ENCODE measurements at places on chromosomes 16 and 17. TPM values are rescaled to one million over a fixed set of nuclear protein-coding genes. Genes with fewer than 3 reads are reported as not detected.

DNA sequence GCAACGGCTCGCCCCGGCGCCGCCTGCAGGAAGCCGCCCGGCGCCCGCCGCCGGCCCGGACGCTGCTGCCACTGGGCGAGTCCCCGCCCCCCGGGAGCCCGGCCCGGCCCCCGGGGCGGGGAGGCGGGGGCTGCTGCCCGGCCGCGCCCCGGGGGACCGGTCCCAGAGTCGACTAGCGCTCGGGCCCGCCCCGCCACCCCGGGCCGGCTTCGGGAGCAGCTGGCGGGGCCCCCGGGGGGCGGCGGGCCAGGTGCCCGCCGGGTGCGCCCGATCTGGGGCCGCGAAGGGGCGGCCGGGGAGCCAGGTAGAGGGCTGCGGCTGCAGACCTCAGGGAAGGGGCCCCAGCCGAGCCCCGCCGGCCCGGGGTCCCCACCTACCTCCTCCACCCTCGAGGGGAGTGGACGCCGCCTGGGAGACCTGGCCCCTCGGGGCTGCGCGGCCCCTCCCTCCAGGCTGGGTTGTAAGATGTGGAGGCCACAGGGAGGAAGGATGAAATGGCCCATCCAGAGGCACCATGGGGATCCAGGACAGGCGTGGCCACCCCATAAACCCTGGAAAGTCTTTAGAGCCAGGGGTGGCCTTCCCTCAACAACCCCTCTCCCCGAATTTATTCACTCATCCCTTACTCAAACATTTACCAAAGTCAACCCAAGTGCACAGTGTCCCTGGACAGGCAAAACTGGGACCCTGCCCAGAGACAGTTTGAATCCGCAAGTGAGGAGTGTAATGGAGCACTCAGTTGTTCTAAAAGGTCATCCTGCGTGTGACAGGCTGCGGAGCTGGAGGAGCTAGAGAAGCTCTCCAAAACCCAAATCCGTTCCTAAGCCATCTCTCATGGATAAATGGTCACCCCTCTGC lies at the start of gene CDYL2:
Gene CDYL2 (minus strand): TSS at position 73 of the 858 bp plus-strand sequence. CDS start 425 bp downstream, outside the sequence.
- H3K4me3 ChIP-seq, result peak within 1 kb of the TSS; percentile 62
- peak; percentile 65 for DNase-seq
- H3K4me1 ChIP-seq, result peaks cover 4% of the 10 kb centered on the region
- H3K36me3 ChIP-seq, result no peaks in the 10 kb centered on the region
- H3K27me3 ChIP-seq, result no peaks in the 10 kb centered on the region
- H3K27ac ChIP-seq, result peak within 1 kb of the TSS; percentile 67

DNA sequence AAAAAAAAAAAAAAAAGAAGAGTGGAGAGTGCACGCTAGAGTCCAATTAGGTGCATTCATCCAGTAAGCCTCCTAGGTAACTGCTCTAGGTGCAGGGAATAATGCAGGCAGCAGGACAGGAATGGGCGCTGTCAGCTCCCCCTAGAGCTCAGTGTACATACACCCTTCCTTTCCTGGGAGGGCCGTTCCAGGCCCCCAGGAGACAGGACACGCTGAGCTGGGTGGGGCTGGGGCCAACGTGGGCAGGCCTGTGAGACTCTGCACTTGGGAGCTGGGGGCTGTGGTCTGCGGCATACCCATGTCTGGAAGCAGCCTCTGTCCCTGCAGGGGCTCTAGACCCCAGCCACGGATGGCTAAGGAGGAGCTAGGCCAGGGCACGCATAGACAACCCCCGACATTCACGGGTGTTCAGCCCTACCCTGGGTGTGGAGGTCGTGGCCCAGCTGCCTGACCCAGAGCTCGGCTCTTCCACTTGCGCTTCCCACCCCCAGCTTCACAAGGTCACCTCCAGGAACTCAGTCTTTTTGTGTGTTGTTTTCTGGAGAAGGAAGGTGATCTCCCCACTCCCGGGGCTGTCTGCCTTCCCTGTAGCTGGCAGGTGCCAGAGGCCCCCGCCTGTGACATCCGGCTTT lies 1.0 kb upstream of the ANTKMT start:
- peak overlapping the region; percentile 80 for H3K4me3 ChIP-seq
- H3K4me1 ChIP-seq, result peaks cover 34% of the 10 kb centered on the region
- H3K27ac ChIP-seq, result peak overlapping the region; percentile 89

GABARAP gene
- total RNA-seq, result 587 TPM

MYOCD gene
- 3.6 TPM for total RNA-seq

KRTAP4-4 gene
- not detected for total RNA-seq

PLD6 gene
- total RNA-seq, result 3.8 TPM

DNA sequence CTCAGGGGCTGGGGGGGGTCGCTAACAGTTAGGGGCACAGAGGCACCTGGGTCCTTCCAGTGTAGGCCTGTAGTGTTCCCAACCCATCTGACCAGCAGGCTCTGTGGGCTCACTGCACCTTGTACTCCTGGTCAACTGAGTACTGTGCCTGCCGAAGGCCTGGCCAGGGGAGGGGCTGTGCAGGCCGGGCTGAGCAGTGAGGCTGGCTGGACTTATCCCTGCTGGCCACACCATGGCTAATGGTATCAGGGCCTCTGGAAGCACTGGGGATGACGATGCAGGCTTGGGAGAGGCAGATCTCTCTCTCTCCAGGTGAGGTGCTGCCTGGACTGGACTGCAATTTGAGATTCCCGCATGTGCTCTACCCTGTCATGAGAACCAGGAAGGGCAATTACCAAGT lies 58.9 kb upstream of the SDK2 start:
- no peak for DNase-seq
- H3K27ac ChIP-seq, result no peak overlapping the region
- no peaks in the 10 kb centered on the region for H3K4me1 ChIP-seq
- peaks cover 7% of the 10 kb centered on the region for H3K27me3 ChIP-seq

TBC1D3 gene
- not detected for total RNA-seq

DNA sequence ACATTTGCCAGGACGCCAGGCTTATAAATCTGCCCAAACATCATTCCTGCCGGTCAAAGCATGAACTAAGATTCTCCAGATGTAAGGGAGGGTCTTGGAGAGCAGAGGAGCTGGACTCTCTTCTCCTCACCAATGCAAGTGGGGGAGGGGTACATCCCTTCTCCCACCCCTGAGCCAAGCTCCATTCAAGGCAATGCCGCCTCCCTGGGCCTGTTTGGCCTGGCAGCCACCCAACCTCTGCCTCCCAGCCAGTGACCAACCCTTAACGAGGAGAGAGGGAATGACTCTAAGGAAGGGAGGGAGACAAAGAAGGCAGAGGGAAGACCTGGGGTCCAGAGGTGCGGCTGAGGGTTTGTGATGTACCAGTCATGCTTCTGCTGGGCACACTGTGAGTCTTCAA lies 13.8 kb downstream of the C17orf50 start:
- no peaks in the 10 kb centered on the region for H3K27me3 ChIP-seq
- DNase-seq, result peak; percentile 63
- no peak overlapping the region for H3K4me3 ChIP-seq
- peak overlapping the region; percentile 66 for H3K27ac ChIP-seq
- no peaks in the 10 kb centered on the region for H3K36me3 ChIP-seq

FTSJ3 gene
- total RNA-seq, result 37.4 TPM

- H3K27me3 ChIP-seq, result no peaks in the 10 kb centered on the region
- no peak overlapping the region for H3K4me3 ChIP-seq
- H3K4me1 ChIP-seq, result no peaks in the 10 kb centered on the region
- DNase-seq, result no peak
Observed at GRCh38 chr16:24123275-24123674, 132.9 kb upstream of the CACNG3 start.

DNA sequence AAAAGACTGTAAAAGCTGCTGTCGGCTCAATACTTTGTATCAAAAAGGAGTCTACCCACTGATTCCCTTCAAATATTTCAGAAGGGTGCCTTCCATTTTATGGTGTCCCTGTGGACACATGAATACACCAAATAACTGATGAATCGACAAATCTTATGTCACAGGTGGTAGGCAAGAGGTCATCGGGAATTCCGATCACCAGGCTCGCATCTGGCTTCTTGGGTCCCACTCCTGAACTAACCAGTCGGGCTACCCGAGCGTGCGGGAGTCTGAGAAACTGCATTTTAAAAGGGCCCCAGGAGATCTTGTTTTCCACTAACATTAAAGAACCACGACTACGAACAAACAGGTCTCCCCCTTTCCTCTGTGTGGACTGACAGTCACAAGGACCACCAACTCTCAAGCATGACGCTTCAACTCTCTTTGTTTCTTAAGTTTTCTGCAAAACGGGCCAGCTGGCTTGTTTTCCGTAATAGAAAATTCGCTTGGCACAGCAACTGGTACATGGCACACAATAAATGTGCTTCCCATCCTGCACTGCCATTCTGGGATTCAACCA lies 873 bp downstream of the PSME3IP1 start:
- peak overlapping the region; percentile 91 for H3K27ac ChIP-seq
- DNase-seq, result no peak
- peak overlapping the region; percentile 93 for H3K4me3 ChIP-seq
- H3K4me1 ChIP-seq, result peaks cover 24% of the 10 kb centered on the region

DNA sequence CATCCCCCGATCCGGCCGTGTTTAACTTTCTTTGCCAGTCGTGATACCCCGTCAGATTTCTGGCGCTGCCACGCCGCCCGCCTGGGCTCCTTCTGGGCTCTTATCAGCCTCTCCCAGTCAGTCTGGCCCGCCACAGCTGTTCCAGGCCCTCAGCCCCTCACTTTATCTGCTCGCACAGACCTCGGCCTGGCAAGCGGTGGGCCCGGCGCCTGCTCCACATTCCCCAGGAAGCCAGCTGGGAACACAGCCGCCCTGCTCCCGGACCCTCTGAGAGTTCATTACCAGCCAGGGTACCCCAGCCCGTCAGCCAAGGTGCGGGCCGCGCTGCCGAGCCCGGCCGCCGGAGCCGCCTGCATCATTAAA lies 157.5 kb downstream of the ZNF423 start:
- peak overlapping the region; percentile 69 for H3K27ac ChIP-seq
- H3K27me3 ChIP-seq, result peaks cover 4% of the 10 kb centered on the region
- H3K4me1 ChIP-seq, result peaks cover 20% of the 10 kb centered on the region

GRCh38 chr17:74733365-74734122 lies 3.5 kb upstream of the RAB37 start:
- no peak overlapping the region for H3K4me3 ChIP-seq
- H3K27me3 ChIP-seq, result peaks cover 14% of the 10 kb centered on the region
- no peak overlapping the region for H3K27ac ChIP-seq

TPSG1 gene
- 2.9 TPM for total RNA-seq

TEKT1 gene
- total RNA-seq, result 9.7 TPM

- DNase-seq, result no peak
- H3K27me3 ChIP-seq, result no peaks in the 10 kb centered on the region
- no peaks in the 10 kb centered on the region for H3K4me1 ChIP-seq
- no peak overlapping the region for H3K4me3 ChIP-seq
- H3K36me3 ChIP-seq, result no peaks in the 10 kb centered on the region
- no peak overlapping the region for H3K27ac ChIP-seq
Observed at GRCh38 chr16:12771341-12771798, 32.3 kb downstream of the CPPED1 start.

DNA sequence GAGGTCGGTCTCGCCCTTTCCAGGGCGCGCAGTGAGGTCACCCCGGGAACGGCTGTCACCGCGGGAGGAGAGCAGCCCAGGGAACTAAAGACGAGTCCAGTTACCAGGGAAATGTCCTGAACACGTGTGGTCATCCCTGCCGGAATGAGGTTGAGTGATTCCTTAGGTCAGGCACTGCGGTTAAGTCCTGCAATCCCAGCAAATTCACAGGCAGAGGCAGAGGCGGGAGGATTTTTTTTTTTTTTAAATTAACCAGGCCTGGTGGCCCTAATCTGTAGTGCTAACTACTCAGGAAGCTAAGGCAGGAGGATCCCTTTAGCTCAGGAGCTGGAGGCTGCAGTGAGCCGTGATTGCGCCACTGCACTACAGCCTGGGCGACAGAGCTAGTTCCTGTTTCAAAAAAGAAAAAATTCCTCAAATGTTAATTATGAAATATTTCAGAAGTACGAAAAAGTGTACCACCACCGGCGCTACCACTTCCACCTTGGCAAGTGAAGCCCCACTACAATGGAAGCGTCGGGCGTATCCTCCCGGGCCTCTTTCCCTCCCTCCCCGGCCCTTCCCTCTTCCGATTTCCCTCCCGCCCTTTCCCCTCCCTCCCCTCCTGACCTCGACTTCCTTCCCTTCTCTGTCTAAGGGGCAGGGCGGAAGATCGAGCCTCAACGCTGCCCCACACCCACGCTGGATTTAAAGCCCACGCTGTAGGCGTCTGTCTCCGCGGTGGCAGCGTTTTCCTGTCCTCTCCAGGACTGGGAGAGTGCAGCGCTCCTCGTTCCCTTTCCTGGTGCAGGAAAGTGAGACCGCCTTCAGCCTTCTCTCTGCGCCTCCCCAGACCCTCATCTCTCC lies 27.3 kb downstream of the SLFN11 start:
- DNase-seq, result peak; percentile 85
- H3K4me1 ChIP-seq, result peaks cover 26% of the 10 kb centered on the region
- H3K36me3 ChIP-seq, result peaks cover 4% of the 10 kb centered on the region
- peak overlapping the region; percentile 55 for H3K4me3 ChIP-seq

DNA sequence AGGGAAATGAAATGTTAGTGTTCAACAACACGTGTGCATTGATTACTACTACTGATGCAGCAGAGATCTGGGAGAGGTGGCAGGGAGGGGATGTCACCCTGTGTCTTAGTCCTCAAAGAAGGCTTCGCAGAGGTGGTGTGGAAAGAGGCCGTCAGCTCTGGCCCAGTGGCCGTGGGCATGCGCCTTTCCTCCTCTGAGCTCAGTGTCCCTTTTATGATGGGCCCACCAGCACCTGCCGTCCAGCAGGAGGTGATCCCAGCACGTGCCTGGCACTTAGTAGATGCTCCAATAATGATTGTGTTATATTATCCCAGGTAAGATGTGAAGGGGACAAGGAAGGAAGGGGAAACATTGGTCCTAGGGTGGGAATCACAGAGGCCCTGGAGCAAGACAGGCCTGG lies 106.2 kb downstream of the CLEC16A start:
- H3K36me3 ChIP-seq, result peaks cover 49% of the 10 kb centered on the region
- no peak overlapping the region for H3K27ac ChIP-seq
- H3K27me3 ChIP-seq, result no peaks in the 10 kb centered on the region
- H3K4me1 ChIP-seq, result peaks cover 29% of the 10 kb centered on the region
- DNase-seq, result no peak
- H3K4me3 ChIP-seq, result no peak overlapping the region

DNA sequence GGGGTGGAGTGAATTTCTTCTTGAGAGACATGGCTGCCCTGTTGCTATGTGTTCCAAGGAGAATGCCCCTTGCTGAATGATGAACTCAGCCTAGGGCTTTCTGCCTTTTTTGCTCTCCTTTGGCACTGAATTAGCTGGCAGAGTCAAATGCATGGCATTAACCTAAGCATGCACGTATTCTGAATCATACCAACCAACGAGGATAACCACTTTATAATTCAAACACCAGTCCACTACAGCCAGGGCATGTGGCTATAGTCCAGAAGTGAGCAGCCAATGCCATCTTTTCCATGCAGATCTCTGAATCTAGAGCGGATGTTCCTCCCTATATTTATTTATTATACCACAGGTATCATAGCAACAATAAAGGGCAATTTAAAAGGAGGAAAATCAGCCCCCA lies 15.7 kb downstream of the TMIGD1 start:
- no peaks in the 10 kb centered on the region for H3K4me1 ChIP-seq
- H3K4me3 ChIP-seq, result no peak overlapping the region
- no peaks in the 10 kb centered on the region for H3K27me3 ChIP-seq
- no peak for DNase-seq
- no peak overlapping the region for H3K27ac ChIP-seq
- H3K36me3 ChIP-seq, result no peaks in the 10 kb centered on the region

- H3K27me3 ChIP-seq, result no peaks in the 10 kb centered on the region
- DNase-seq, result no peak
- no peak overlapping the region for H3K4me3 ChIP-seq
- H3K4me1 ChIP-seq, result peaks cover 8% of the 10 kb centered on the region
Observed at GRCh38 chr16:4460936-4461249, 13.5 kb downstream of the NMRAL1 start.

NPIPA8 gene
- 0.80 TPM for total RNA-seq

GRCh38 chr16:50265716-50266336 lies 525 bp upstream of the ADCY7 start:
- peaks cover 60% of the 10 kb centered on the region for H3K4me1 ChIP-seq
- H3K27ac ChIP-seq, result peak overlapping the region; percentile 81
- peak overlapping the region; percentile 58 for H3K4me3 ChIP-seq
- no peak for DNase-seq

GRCh38 chr16:20259541-20259940 lies 67.8 kb downstream of the GP2 start:
- no peaks in the 10 kb centered on the region for H3K4me1 ChIP-seq
- no peaks in the 10 kb centered on the region for H3K36me3 ChIP-seq
- H3K27me3 ChIP-seq, result no peaks in the 10 kb centered on the region
- H3K4me3 ChIP-seq, result no peak overlapping the region
